Amygdala (tissue), 56 donors: ENCODE measurements at places on chromosomes 7 and 10.

DNA sequence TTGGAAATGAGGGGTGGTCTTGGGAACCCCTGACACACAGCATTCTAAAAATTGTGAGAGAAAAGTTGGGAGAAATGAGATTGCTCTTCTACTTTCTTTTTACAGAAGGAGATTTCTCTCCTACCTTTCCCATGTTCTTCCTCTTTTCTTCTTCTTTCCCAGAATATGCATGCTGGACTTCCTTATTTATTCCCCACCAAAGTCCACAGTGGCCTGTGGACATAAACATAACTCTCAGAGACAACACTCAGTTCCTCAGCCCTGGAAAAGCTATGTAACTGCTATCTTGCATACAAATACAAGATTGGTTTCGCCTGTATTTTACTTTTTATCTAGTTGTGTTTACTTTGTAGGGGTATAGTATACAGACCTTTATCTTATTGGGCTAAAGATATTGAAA, 54.6 kb upstream of the C1GALT1 start:
- DNase-seq, result no peak

GRCh38 chr7:101081432-101081831, 3.8 kb upstream of the TRIM56 start:
- DNase-seq, result no peak

DNA sequence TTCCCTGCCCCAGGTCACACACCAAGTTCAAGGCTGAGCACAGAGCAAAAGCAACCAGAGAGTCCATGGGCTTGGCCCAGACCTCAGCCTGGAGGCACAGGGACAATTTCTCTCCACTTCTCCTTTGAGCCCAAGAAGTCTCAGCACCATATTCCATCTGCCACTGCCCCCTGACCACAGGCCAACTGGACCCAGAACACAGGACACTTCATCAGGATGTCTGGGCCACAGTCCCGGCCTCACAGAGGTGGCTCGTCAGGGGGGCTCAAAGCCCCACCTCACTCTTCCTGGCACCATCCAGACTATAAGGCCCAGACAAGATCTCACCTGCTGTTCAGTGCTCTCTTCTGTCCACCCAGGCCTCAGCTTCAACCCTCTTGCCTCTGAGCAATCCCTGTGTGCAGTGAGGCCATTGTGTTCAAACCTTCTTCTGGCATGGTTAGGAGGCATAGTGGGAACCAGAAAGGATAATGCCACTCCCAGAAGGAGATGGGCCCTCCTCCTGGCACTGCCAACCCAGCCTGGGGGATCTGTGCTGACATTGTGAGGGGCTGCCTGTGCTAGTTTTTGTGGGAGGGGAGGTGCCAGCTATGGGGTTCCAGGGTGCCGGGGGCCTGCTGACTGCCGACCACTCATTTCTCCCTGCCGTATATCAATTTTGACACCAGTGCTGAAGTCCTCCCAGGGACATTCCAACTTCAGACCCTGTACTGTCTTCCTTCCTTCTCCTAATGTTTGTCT, 49.7 kb upstream of the ANTXRL start:
- DNase-seq, result no peak

DNA sequence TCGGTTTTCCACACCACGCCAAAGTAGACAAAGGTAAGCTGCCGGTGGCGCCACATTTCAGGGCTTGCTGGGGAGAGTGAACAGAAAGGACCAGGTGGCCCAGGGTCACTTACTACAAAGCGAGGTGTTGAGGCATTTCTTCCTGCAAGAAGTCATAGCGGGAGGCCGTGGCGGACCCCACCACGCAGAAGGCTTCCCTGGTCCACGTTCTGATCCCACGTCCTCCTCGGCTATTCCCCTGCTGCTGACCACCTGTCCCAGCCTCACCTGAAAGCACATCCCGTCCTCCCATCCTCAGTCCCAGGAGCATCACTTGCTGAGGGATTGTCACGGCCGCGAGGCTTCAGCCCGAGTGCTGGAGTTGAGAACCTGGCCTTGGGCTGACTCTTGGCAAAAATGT, 139.2 kb downstream of the DYNC2I1 start:
- no peak for DNase-seq

- no peak for DNase-seq
Measured at GRCh38 chr7:82015751-82016150, 245.9 kb upstream of the HGF start.

DNA sequence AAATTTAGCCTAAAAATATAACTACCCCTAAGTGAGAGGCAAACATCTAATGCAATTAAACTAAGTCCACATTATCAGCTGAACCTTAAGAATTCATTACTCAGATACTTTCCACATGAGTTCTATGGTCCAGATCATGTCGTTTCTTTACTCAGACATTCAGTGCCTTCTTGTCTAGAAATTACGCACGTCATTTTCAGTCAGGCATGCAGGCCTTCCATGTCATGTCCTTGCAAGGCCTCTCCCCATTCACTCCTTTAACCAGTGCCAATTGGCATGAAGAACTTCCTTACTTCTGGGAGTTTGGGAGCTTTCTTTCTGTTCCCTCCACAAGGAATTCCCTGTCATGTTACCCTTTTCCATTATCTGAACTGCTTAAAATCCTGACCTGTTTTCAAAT, 118.8 kb downstream of the NRP1 start:
- no peak for DNase-seq

- DNase-seq, result no peak
Measured at GRCh38 chr7:33354201-33354600, 224.8 kb downstream of the BBS9 start.

GRCh38 chr7:117134889-117135552, 181.7 kb downstream of the ST7 start:
- no peak for DNase-seq

DNA sequence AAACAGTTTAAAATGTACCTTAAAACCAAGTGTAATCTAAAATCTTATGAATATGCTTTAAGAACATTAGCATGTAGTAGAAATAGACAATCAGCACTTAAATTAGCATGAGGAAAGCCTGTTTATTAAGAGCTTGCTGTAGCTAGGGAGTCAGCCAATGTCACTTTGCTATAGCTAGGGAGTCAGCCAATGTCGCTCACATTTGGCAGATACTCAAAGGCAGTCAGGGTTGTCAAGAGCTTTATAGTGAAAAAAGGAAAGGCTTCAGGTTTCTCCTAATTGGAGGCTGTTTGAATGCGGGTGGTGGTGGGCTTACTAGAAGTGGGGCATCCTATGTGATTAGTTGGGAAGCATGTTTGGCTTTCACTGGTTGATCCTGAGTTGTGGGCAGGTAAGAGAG, 226.2 kb upstream of the DGKB start:
- DNase-seq, result no peak

DNA sequence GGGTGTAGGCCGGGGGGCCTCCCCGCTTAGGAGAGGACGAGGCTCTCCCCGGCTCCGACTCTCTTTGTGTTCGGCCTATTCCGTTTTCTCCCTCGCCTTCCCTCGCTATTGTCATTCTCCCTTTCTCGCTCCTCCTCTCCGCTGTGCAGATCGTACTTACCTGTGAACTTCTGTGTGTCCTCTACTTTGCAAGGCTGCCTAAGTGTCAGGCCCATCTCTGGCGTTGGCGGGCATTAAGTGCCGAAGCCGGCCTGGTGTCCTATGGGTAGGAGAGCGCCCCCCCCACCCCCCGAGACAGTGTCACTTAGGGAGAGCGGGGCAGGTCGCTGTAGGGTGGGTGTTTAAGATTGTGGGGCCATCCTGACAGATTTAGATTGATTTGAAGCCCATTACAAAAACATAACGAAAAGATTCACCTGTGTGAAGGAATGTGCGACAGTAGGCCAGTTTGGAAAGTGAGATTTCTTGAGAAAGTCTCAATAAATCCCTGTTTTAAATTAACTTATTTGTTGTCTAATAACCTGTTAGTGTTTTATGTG, 579 bp downstream of the RBM33 start:
- no peak for DNase-seq

- DNase-seq, result no peak
Measured at GRCh38 chr7:85695533-85695932, 508.7 kb upstream of the SEMA3D start.

GRCh38 chr7:139441961-139442360, 41.5 kb downstream of the KLRG2 start:
- no peak for DNase-seq

GRCh38 chr7:133233142-133233541, 19.7 kb upstream of the EXOC4 start:
- DNase-seq, result no peak

GRCh38 chr10:78898341-78899097, 170.2 kb upstream of the ZMIZ1 start:
- DNase-seq, result no peak

GRCh38 chr10:87860156-87860795, 3.1 kb downstream of the KLLN start:
- DNase-seq, result no peak

- DNase-seq, result no peak
Measured at GRCh38 chr7:150965273-150965830, 12.8 kb downstream of the KCNH2 start.

DNA sequence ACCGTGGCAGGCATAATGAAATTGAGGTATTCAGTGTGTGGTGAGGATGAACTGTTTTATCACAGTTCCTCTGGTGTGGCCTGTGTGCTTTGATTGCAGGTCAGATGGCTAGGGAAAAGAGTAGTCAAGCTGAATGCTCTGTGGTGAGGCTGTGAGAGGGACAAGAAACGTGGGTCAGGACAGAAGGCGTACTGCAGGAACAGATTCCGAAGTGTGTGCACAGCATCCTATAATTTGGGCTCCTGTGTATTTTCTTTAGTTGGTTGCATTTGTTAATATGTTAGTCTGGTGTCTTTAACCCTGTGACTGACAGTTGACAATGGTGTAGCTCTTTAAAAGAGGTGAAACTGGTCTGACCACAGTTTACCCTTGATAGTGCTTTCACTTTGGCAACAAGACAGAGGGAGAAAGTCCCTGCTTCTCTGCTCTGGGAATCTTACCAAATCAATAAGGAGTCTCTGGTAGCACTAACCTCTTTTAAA, 76.5 kb downstream of the AUTS2 start:
- DNase-seq, result no peak

DNA sequence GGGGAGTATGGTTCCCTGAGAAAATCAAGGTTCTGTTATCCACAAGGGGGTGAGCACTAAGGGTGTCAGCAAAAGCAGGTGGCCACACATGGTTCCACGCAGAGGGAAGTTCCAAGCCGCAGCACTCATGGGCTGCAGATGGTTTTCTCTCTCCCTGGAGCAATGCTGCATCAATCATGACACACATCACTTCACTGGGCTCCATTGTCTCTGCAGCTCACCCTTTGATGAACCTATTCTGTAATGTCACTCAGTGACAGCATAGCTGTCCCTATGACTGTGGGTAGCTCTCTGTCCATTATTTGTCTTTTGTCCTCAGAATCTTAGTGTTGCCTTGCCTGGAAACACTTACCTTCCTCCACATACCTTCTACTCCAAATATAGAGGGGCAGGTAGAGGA, 34.8 kb downstream of the LRRC18 start:
- no peak for DNase-seq

GRCh38 chr7:24483804-24484203, 89.4 kb upstream of the PALS2 start:
- DNase-seq, result no peak

DNA sequence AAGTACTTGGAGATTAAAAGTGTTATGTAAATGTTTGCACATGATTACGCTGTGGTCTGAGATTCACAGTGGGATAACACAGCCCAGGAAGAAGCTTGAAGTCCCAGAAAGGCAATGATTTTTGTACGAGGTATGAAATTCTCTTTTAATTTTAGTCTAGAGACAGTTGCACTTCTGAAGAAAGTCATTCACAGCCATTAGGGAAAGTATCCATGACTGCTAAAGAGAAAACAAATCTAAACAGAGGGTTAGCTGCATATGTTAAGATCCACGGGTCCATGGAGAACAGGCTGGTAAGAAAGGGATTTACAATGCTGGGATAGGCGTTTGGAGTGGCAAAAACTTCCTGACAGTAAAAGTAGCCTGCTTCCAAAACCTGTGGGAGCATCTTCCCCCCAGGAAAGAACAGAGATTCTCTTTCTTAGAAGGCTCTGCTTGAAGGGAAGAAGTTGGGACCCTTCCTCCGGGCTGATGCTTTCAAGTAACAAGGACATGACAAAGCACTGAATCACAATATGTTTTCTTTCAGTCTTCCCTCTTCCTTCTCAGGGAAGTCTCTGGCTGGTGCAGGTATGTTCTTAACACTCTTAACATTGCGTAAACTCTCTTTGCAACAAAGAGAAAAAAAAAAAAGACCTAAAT, 220.8 kb upstream of the CELF2 start:
- no peak for DNase-seq

- DNase-seq, result no peak
Measured at GRCh38 chr10:11042357-11042756, 24.7 kb downstream of the CELF2 start.

DNA sequence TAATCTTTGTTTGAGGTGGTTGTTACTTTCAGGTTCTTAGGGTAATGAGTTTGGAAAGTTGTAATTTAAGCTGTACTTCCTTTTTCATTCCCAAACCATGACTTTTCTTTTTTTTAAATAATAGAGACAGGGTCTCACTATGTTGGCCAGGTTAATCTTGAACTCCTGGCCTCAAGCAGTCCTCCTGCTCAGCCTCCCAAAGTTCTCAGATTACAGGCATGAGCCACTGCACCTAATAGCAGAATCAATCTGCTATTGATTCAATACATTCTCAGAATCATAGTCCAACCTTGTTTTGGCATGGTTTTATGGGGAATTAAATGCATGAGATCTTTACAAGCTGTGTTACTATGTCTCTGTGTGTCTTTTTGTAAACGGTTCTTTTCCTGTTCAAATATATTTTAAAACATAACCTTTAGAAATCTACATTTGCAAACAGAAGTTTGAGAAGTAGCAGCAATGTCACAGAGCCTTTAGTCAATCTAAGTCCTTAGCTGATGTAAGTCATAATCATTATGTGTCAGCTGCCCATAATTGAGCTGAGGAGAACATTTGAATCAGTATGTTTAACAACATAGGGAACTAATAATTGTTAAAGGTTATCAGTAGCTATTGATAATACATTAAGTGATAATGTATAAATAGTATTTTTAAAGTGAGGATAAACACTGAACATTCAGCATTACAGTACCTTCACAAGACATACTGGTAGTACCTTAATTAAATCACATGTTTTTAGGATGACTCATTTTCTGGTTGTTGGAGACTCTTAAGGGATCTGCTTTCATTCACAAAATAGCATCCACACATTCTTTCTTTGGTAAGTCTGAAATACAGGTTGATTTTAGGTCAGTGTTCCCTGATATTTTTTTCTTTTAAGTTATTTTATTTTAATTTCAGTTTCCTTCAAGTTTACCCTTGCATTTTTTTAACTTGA, 8.8 kb downstream of the INPP5F start:
- DNase-seq, result no peak

GRCh38 chr10:69179089-69179742, 818 bp upstream of the SUPV3L1 start:
- no peak for DNase-seq
